Non-pigmented ciliary epithelial cell (primary cell): ENCODE measurements at places on chromosomes 12 and 14.

DNA sequence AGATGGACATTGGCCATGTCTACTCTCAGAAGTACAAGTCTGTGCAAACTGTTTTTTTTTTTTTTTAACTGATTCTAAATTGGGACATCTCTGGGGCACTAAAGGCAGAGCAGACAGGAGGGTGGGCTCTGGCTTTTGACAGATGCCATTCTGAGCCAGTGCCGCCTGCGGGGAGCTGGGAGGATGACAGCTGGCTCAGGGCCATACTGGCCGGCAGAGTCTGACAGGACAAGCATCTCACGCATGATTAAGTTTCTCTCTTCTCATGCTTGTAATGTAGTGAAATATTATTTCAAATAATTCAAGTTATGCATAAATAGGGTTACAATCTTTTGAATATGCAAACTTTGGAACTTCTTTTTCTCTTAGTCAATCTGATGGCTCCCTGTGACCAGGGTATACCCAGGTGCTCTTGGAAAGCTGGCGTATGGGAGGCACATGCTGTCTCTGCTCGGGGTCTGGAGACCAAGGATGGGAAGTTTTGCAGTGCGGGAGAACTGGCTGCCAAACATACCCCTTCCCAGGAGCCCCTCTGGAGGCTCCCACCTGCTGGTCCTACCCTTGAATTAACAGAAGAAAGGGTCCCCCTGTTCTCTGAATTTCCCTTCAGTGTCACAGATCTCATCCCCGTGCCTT lies 7.6 kb downstream of the CDCA4 start:
- no peak for DNase-seq

DNA sequence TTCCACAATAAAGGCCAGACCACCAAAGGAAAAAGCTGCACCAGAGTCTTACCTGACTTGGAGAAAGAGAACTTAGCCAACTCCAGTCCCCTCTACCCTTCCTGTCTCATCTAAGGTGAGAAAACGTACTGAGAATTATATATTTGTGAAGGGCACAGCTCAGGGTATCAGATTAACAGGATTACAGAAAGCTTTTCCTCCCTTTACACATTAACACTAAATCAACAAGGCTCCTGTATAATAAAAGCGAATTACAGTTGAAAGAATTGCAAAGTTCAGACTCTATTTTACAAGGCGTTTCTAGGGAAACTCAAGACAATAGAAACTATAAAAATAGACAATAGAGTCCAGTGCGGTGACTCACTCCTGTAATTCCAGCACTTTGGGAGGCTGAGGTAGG lies 82.7 kb upstream of the RPL10L start:
- no peak for DNase-seq

DNA sequence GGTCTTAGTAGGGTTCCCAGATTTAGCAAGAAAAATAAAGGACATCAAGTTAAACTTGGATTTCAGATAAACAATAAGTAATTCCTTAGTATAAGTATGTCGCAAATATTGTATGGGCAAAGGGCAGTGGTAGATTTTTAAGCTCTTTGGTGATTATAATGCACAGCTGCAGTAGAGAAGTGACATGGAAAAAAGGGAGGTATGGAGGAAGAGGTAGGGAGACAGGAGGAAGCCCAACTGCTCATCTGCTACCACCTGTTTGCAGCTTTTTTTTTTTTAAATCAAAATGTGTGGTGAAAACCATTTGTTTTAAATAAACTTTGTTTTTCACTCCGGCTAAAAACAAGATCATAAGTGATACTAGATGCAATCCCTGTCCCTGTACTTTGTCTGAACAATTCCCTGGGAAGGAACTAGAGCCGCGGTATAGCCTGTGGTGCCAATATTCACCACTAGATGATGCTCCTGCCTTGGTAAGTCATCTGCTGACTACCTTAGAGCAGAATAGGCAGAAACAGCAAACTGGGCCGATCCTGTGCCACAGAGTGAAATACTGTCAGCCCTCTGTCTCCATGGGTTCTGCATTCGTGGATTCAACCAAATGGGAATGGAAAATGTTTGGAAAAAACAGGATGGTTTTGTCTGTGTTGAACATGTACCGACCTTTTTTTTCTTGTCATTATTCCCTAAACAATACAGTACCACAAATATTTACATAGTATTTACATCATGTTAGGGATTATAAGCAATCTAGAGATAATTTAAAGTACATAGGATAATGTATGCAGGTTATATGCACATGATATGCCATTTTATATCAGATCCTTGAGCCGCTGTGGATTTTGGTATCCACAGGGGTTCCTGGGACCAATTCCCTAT lies 62.4 kb upstream of the PLBD1 start:
- peak; percentile 30 for DNase-seq

GRCh38 chr12:1876086-1876485 lies 42.4 kb downstream of the CACNA2D4 start:
- no peak for DNase-seq

DNA sequence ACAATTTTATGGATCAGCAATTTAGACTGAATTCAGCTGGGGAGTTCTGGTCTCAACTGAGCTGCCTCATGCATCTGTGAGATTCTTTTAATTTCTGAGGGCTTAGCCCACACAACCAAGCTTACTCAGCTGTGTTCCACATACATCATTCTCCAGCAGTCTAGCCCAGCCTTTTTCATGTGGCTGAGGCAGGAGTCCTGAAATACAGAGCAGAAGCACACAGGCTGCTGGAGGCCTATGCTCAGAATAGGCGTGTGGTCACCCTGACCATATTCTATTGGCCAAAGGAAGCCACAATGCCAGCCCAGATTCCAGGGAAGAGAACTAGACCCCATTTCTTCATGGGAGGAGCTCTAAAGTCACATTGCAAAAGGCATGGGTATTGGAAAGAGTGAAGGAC lies 72.3 kb upstream of the DHRS4 start:
- DNase-seq = no peak
